Caudate nucleus (tissue), 63 donors: ENCODE measurements at places on chromosomes 1 and 21.

DNA sequence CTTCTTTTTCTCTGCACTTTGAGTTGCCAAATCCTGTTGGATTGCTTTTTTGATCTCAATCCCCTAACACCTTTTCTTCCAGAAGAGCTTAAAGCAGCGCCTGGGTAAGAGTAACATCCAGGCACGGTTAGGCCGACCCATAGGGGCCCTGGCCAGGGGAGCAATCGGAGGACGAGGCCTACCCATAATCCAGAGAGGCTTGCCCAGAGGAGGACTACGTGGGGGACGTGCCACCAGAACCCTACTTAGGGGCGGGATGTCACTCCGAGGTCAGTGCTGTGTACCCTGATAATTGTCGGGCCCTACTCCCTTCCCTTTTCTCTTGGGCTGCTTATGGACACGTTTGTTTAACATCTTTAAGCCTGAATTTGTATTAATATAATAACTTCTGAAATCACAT, 8.3 kb downstream of the CHTOP start:
- no peak for DNase-seq

GRCh38 chr1:92902406-92902744, 58.9 kb downstream of the DIPK1A start:
- DNase-seq = no peak

GRCh38 chr1:229714964-229715603, 89.0 kb downstream of the URB2 start:
- no peak for DNase-seq

GRCh38 chr1:116493484-116494352, 77.1 kb downstream of the CD58 start:
- DNase-seq = no peak

DNA sequence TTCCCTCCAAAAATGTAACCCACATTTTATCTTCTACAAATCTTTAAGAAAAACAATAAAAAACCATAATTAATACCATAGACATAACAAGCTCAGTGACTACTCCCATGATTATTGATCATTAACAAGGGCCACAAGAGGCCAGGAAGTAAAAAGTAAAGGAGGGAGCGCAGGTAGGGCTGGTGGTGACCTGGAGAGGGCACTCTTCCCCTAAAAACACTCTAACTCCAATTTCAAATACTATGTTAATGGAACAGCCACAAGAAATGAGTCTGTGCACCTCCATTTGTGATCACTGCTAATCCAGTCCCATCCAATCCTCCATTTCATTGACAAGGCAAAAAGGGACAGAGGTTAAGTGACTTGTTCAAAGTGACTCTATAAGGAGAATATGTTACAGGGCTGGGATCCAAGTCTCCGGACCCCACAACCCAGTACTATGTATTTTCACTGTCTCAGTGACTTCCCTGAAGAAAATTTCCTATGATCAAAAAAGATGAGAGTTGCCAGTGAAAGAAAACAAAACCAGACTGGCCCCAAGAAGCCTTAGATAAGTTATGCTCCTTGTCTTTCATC, 41.2 kb upstream of the CFAP298 start:
- DNase-seq = no peak

DNA sequence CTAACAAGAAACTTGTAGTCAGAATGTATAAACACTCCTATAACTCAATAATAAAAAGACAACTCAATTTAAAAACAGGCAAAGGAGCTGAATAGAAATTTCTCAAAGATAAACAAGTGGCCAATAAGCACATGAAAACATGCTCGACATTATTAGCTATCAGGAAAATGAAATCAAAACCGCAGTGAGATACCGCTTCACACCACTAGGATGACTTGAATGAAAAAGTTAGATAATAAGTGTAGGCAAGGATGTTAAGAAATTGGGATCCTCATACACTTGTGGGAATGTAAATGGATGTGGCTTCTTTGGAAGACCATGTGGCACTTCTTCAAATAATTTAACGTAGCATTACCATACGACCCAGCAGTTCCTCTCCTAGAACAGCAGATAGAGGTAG, 8.9 kb downstream of the RALGPS2 start:
- no peak for DNase-seq

DNA sequence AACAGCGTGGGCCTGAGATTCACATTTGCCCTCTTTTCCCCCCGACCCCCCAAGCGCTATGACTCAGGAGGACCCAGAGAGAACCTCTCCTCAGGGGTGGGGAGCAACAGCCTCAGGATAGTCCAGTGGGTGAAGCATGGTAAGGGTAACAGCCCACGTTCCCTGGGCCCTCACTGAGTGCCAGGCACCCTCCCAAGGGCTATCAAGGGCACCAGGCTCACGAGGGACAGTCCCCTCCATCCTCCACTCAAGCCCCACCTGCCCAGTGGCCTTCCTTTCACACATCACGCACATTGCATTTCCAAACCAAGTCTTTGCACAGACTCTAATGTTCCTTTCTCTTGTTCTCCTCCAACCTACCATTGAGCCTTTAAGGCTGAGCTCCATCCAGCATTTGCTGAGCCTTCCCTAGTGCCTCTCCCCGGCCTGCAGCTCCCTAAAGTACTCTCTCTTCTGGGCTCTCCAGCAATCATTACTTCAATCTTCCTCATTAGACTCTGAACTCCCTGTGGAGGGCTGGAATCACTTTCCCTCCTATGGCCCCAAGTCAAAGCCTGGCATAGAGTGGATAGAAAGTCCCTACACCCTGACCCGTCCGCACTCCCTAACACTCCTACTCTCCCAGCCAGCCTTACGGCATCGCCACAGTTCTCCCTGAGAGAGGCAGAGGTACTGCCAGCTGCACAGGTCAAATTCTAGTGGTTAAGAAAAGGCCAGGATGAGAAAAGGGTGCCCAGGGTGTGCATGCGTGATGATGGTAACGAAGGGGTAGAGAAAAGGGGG, 1.0 kb downstream of the AKR7A2 start:
- DNase-seq = no peak

GRCh38 chr1:115630342-115630741, 11.4 kb upstream of the VANGL1 start:
- DNase-seq = no peak

GRCh38 chr21:36310016-36310415, 10.0 kb upstream of the MORC3 start:
- no peak for DNase-seq

- no peak for DNase-seq
Measured at GRCh38 chr1:151061704-151062103, 1.5 kb downstream of the MLLT11 start.

DNA sequence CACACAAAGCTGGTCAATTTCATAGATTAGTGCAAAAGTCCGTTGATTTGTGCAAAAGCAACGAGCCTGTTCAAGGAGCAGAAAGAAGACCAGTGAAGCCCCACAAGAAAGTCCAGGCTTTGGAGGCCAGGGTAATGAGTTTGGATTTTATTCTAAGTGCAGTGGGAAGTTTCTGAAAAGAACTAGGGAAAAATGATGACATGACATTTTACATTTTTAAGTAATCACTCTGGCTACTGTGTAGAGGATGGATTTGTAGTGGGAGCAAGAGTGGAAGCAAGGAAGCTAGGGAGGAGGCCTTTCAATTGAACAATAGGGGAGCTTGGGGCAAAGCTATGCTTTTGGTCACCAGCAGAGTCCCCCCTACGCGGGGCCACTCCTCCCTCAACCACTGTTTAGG, 186.2 kb downstream of the ZNF281 start:
- DNase-seq = no peak
